ENCODE measurements at places on chromosomes 4 and X.

DNA sequence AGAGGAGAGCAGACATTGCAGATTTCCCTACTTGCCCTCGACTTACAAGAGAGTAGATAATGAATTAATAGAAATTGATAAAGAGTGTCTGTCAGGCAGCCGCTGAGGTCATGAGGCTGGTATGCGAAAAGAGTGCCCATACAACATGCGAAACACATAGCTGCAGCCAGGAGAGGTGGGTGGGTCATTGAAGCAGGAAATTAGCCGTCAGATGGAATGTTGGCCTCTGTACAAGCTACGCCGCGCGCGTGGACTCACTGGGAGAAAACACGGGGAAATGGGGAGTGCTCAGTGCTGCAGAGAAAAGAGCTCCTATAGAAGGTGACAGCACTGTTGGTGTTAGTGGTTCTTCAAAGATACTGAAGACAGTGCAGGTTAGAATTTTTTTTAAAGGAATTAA is 125.1 kb downstream of the RAPGEF2 start:
- peak; percentile 66 for DNase-seq

- no peak for DNase-seq
Observed at GRCh38 chr4:177612684-177613083, 170.4 kb upstream of the AGA start.

DNA sequence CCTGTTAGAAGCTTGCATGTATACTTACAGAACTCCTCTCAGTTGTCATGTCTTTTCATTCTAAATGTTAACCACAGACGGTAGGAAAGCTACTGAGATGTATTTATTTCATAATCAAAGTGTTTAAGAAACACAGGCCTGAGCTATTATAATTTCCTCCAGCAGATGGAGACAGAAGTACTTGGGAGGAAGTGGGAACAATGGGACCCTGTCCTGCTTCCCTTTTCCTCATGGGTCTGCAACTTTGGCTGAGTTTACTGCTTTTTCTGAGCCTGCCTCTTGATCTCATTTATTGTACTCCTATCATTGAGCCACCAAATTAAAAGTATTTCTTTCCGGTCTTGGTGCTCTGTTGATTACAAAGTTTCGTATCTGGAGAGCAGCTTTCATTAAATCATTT is 67.7 kb upstream of the SPANXN2 start:
- peak; percentile 11 for DNase-seq

- DNase-seq, result no peak
Observed at GRCh38 chr4:99282731-99283130, 8.1 kb downstream of the ADH1A start.

- DNase-seq, result no peak
Observed at GRCh38 chrX:13570261-13570605, 832 bp downstream of the EGFL6 start.

DNA sequence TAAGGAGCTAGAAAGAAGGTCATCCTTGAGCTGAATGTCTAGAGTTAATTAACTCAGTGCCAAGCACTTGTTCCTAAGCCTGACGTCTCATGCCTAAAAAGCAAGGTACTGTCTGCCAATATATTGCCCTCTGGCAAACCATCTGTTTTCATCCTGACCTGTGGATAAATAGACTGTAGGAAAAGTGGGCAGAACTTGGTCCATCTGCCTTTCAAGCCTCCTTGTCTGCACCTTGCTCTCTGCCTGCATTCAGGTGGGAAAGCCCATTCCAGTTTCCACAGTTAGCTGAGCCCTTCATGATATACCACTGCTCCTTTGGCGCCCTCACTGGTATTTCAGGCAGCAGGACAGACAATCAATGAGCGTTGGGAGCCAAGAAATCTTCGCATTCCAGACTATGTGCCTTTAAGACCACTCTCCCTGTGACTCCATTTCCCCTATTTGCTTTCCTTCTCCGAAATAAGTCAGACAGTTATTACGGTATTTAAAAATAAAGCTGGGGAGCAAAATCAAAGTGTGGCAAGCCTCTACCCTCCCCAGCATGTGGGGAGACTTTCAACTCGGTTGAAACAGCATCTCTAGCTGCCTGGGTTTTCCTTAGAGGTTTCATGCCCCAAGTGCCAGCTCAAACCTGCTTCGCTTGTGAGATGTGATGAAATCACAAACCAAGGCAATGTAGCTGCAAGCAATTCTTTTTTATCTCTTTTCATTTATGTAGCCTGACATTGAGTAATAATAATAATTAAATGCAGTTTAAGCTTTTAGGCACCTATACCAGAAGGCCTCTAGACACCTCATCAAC is 2.5 kb upstream of the CCDC149 start:
- DNase-seq, result no peak

DNA sequence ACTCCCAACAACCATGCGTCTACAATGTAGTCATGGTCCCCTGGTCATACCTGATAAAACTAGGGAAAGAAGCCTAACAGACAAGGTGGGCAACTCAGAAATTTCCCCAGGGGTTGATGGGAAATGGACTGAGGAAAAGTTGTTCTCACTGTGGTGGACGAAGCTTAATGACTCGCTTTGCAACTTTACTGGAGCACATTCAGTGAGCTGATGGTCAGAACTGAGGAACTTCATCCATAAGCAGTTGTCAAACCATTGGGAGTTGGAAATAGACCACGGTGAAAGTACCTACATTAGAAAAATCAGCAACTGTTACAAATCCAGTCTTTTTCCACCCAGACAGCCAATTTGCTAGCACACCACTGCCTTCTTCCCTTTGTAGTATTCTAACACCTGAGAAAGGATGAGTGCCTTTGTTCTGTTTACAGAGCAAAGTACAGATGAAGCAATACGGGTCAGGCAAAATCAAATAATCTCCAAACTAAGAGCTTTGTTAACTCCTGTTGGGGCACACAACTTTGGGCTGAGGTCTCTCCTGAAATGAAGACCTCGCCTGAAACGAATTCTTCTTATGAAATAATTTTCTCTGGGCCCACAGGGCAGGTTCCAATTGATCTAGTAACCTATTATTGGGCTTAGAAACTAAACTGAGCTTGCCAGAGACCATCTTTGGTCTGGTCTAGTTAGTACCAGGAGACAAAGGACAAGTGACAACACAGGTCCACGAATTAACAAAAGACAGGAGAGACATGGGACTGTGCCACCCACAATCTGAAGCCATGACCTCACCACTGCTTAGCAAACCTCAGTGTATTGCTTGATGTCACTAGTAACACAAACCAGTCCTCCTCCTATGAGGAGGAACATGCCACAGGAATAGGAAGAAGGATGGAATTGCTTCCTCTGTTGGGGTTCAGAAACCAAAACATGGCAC is 58.9 kb upstream of the NFKB1 start:
- no peak for DNase-seq

GRCh38 chrX:148609515-148610327 is 109.3 kb downstream of the AFF2 start:
- no peak for DNase-seq

GRCh38 chr4:82893942-82894341 is 3.0 kb upstream of the SEC31A start:
- no peak for DNase-seq

- no peak for DNase-seq
Observed at GRCh38 chr4:3680656-3681055, 85.5 kb upstream of the ADRA2C start.

DNA sequence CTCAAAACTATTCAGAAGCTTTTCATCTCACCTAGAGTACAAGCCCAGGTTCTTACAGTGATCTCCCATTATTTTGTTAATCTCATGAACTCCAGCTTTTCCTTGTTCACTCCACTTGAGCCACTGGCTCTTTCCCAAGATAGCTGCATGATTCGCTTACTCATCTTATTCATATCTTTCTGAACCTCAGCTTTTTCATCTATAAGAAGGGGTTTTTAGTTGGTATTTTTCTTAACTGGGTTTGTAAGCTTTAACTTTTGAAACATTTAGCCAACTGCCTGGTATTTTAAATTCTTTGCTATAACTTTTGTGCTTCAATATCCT is 24.0 kb downstream of the GIMD1 start:
- DNase-seq, result peak; percentile 25

DNA sequence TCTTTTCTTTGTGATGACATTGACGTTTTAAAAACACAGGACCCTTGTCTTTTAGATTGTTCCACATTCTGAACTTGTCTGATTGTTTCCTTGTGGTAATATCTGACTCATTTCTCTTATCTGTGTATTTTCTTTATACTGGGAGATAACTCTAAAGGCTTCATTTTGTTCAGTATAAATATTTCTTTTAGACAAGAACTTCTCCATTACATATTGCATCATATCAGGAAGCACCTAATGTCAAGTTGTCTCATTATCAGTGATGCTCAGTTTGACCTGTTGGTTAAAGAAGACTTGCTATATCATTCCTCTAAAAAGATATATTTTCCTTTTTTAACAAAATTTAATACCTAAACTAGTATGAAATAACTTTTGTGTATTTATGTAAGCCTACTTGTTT is 152.3 kb upstream of the BMP3 start:
- no peak for DNase-seq

DNA sequence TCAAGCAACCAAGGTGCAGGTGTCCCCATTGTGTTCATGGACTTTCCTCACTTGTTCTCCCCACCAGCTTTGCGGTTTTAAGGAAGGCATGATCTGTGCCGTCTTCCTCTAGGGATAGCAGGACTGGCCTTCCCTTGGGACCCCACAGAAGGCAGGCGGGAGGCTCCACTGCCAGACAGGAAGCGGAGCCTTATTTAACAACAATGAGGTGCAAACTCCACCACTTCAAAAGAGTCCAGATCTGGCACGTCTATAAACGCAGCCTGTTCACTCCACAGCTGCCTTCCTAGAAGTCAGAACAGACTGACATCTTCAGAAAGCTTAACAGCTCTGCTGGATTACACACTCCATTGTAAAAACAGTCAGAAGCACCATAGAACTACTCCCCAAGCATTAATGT is 1.7 kb upstream of the GPR143 start:
- DNase-seq, result no peak

DNA sequence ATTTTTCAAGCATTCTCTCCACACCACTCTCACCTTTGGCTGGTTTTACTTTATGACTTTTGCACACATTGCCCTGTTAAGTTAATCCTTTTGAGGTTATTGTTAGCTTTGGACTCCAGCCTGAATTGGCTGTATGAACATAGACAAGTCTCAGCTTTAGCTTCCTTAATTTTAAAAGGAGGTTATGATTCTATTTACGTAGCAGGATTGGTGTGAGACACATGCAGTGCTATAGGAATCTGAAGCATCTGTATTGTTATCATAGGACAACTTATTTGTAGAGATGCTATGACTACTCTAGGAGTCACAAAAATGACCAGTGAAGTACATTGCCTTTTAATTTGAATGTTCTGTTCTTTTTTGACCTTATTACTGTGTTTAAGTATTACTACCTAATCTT is 15.7 kb downstream of the PGAM4 start:
- DNase-seq, result no peak

GRCh38 chrX:13579661-13580060 is 10.3 kb downstream of the EGFL6 start:
- no peak for DNase-seq

DNA sequence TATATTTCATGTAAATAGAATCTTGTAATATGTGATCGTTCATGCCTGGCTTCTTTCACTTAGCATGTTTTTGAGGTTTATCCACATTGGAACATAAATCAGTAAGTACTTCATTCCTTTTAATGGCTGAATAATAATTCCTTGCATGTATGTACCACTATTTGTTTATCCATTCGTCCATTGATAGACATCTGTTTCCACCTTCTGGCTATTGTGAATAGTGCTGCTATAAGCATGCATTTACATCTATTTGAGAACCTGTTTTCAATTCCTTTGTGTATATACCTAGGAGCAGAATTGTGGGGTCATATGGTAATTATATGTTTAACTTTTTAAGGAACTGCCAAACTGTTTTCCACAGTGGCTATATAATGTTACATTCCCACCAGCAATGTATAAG is 356.7 kb upstream of the DIPK2B start:
- no peak for DNase-seq

DNA sequence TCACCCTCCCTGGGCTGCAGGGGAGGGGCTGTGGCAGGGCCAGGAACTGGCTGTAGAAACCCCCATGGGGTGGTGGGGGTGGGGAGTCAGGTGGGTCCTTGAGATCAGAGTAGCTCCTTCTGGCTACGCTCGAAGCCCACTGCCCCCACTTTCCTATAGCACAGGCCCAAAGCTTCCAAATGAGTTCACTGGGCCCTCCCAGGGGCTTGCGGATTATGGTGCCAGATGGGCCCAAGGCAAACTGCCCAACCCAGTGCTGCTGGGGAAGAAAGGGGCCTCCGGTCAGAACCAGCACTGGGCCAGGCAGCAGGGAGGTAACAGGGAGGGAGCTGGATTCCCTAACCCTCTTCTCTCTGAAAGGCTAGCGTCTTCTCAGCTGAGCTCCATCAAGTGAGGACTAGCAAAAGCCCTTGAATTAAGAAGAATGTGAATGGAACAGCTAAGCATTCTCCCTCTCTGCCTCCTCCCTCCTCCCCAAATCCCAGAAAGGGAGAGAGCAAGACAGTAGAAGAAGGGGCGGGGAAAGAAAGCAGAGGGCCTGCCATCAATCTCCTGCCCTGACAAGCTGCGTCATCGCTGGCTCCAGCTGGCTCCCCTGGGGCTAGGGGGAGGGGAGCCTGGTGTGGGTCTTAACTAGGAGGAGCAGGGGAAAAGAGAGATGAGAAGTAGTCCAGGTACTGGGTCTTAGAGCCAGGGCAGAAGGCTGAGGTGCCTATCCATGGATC is 34.7 kb downstream of the FRMPD3 start:
- DNase-seq, result no peak

- no peak for DNase-seq
Observed at GRCh38 chr4:1695913-1696312, 11.8 kb upstream of the FAM53A start.
